Fibroblast of skin of abdomen (primary cell): ENCODE measurements at places on chromosomes 1 and 21.

DNA sequence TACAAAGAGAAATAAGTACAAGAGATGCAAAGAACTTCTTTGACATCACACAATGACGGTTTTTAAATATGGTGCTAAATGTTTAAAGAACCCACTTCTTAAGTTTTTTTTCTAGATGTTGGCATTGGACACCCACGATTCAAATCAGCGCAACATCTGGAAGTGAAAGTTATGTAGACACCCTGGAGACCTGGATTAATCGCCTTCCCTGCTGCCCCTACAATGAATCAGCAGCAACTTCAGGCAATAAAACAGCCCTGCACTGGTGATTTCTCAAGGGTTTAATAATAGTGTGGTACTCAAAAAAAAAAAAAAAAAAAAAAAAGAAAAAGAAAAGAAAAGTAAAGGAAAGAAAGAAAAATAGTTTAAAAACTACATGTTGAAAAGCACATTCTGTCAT lies 248.3 kb downstream of the NUF2 start:
- DNase-seq: peak; percentile 43

DNA sequence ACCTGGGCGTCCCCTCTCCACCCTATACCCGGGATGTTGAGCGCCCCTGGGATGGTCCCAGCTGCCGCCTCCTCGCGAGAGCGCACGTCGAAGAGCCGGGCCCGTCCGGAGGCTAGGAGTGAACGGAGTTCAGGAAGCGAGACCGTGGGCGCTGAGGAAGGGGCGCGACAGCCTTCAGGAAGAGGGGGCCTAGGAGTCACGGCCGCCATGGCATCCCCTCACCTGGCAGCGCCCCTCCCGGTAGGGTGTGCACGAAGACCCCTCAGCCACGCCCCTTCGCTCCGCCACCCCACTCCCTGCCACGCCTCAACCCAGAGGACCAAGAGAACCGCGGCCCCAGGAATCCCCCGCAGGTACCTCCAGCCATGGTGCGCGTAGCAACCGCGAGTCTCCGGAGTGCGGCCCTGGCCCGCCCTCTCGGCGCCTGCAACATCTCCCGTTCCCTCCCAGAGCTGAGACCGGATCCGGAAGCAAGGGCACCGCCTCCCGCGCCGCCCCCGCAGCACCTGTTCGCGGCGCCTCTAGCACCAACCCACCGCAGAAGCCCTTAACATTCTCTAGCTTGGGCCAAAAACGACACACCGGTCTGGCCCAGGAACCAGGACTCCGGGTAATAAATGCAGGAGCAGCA lies at the start of gene TSTD1:
TSTD1 (minus strand) TSS at position 442 of the 631 bp plus-strand sequence; CDS start at position 367, 75 bp downstream.
- no peak for DNase-seq

GRCh38 chr1:5727191-5727590 lies 265.0 kb downstream of the NPHP4 start:
- DNase-seq: no peak

- DNase-seq: no peak
Measured at GRCh38 chr1:101706366-101706765, 290.4 kb downstream of the OLFM3 start.

- DNase-seq: no peak
Measured at GRCh38 chr1:45752014-45752413, 1.6 kb upstream of the IPP start.

DNA sequence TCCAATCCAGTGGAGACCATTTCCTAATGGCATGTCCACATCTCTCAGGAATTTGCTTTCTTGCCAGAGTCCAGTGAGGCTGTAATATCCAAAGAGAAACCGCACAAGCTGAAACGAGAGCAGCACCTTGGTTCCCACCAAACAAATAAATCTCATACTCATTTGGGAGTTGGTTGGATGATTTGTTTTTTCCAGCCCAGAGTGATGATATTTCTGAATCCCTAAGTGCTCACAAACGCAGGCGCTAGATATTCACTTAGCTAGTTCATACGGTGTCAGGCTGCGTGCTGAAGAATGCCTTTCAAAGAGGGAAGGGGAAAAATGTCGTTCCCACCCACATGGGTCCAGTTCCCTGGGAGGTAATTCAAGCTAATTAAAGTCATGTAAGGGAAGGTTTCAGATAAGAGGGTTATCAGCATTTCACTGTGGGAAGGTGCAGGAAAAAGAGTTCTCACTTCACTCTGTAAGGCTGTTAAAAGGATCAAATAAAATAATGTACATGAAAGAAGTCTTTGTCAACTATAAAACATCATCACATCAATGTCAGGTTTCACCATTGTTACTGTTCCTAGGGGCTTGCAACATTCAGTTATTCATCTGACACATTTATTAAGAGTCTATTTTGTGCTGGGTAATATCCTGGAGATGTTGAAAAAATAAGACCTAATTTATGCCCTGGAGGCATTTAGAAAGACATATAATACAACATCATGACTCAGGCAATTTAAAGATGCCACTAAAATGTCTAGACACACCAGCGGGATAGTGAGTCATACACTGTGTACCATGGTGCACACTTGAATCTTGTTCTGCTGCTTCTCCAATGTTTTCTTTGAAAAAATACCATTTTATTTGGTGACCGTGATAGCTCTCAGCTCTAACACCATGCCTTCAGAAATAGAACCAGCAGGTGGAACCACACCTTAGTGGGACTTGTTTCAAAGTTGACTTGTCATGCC lies 19.3 kb downstream of the DPT start:
- DNase-seq: peak; percentile 97

DNA sequence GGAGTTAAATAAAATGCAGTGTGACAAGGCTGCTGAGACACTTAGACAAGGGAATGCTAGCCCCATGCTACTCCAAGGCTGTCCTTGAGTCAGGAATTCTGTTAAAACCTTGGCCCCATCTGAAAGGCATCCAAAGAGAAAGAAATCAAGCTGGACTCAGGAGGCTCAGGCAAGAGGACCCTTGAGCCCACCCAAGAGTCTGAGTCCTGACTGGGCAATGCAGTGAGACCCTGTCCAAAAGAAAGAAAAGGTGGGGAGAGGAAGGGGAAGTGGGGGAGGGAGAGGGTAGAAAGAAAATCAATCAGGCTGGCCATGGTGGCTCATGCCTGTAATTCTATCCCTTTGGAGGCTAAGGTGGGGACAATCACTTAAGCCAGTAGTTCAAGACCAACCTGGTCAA lies 26.7 kb downstream of the CLSTN1 start:
- DNase-seq: no peak

GRCh38 chr1:43321331-43321891 lies 16.2 kb upstream of the MPL start:
- DNase-seq: no peak

- DNase-seq: no peak
Measured at GRCh38 chr1:37400466-37401225, 73.7 kb upstream of the ZC3H12A start.

- DNase-seq: no peak
Measured at GRCh38 chr1:201140235-201140940, 13.4 kb upstream of the ASCL5 start.

- no peak for DNase-seq
Measured at GRCh38 chr1:61520401-61520800, 204.5 kb downstream of the TM2D1 start.

DNA sequence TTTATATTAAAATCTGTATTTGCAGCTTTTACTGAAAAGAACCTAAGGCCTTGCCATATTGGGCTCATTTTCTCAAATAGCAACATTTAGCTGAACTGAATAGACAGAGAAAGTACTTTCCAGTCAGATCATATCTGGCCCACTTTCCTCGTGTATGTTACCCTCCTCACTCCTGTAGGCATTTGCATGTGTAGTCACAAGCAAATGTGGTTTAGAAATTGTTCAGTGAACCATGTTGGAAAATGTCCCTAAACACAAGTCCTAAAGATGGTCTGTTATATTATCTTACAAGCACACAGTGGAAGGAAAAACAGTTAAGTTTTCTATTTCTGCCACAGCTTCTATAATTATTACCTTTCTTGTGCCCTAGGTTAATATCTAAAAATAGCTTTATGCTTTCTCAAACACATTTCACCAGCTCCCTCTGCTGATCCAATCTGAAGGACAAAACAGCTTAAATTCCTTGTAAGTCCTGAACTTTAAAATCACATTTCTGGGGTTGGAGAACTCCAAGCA lies 606 bp upstream of the FMO4 start:
- no peak for DNase-seq

DNA sequence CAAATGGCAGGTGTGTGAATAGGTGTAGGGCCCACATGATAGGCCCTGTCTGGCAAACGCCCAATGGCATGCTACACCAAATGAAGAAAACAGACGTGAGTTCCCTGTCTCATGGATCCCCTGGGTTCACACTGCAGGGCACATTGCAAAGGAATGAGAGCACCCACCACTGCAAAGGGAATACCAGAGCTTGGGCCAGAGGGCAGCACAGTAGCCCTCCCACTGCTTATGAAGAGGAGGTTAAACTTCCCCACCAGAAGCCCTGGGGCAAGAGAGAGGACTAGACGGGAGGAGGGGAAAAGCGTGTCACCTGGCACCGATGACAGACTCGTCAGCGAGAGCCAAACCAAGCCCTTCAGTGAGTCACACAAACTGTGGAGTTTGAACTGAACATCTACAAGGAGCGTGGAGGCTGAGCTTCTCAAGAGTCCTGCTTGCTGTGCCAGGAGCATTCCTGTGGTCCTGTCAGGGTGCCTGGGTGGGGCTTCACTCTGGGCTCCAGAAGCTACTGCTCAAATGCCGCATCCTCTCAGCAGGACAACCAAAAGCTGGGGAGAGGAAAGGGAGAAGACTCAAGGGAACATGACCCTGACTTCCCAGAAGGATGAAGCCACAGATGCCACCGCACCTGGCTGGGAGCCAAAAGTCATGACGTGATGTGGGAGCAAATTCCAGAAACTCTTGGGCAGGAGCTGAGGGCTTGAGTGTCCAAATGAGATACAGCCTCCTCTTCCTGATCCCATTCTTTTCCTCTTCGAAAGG lies 61.1 kb downstream of the TOMM20 start:
- DNase-seq: peak; percentile 98

- no peak for DNase-seq
Measured at GRCh38 chr1:43363283-43363934, 4.4 kb downstream of the ELOVL1 start.

DNA sequence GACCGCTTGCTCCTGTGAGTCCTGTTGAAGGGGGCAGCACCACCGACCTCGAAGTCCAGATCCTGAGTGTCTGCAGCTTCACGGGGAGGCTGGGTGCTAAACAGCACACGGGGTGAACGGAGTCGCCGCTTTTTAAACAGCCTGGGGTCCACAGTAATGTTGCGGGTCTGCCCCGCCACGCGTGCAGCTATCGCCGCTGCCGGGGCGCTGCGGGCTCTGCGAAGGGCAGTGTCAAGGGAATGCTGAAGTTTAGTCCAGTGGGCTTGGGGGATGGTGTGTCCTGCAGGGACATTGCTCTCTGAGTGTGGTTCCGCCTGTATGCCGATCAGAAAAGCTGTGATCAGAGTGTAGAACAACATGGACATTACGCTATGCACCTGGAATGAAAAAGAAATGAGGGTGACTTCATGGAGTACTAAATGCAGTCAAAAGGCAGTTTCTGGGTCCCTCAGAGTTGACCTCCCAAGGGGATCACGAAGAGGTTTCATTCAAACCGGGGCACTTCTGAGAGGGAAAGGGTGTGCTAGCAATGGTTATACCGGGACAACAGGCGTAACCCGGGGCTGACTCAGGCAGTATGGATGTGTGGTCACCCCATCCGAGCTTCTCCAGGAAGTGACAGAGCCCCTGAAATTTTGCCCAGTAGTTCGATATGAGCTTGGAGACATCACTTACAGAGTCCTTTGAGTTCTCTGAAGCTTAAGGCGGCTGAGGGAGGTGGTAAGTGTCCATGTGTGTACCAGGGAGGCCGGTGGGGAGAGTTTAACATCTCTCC lies 51.4 kb downstream of the NGF start:
- no peak for DNase-seq

DNA sequence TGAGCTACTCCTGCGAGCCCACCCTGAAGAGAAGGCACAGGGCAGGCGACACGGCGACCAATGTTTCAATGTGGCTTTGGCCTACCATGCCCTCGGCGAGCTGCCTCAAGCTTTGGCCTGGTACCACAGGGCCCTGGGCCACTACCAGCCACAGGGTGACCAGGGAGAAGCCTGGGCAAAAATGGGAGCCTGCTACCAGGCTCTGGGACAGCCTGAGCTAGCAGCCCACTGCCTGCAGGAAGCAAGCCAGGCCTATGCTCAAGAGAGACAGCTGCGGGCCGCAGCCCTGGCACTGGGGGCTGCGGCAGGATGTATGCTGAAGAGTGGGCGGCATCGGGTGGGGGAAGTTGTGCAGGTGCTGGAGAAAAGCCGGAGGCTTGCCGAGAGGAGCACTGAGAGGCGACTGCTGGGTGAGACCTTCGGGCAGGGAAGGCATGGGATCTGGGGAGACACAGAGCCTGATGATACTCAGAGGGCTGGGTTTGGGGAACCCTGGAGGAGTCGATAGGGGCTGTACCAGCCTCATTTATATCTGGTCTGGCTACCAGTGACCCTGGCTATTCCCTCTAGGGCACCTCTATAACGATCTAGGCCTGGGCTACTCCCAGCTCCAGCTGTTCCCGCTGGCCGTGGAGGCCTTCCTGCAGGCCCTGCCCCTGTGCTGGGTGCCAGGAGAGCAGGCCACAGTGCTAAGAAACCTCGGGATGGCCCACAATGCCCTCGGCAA lies 2.3 kb downstream of the TTC24 start:
- no peak for DNase-seq

DNA sequence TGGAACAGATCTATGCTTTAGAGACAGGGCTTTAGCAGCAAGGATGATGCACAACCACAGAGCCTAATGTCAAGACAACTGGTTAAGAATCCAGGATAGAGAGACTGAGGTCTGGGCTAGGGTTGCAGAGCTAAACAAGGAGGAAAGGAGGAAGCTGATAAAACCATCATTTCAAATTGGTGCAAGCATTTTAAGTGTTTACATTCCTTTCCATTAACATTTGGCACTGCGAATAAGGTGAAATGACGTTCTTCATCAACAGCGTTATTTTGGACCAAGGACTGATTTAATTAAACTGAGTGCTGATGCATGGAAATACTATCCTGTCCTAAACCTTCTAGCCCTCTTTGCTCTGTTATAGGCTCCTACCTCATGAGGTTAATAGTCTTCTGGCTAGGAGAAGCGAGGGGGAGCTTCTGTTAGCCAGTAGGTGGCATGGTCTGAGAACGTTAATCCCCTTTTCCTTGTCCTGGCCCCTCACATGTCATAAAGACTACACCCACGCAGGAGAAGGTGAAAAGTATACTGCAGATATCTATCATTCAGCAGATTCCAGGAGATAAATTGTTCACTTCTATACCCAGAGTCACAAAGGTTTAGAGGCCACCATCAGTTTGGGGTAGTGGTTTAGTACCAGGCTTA lies 7.6 kb upstream of the C1orf21 start:
- no peak for DNase-seq

GRCh38 chr1:57066980-57067610 lies 101.3 kb upstream of the C8B start:
- no peak for DNase-seq
